Right renal cortex interstitium (tissue), 3 donors: ENCODE measurements at places on chromosomes 4 and X. TPM values are rescaled to one million over a fixed set of nuclear protein-coding genes. Genes with fewer than 3 reads are reported as not detected.

EFHC2 gene
- 8.9 TPM for polyA plus RNA-seq

MMAA gene
- polyA plus RNA-seq, result 14.0 TPM

PRDM5 gene
- 15.4 TPM for polyA plus RNA-seq

USP26 gene
- polyA plus RNA-seq, result not detected

KLHL15 gene
- polyA plus RNA-seq, result 17.4 TPM

NPNT gene
- 207 TPM for polyA plus RNA-seq

WAS gene
- polyA plus RNA-seq, result 2.8 TPM

GPR119 gene
- not detected for polyA plus RNA-seq

NOX1 gene
- polyA plus RNA-seq, result 0.33 TPM

SHROOM2 gene
- polyA plus RNA-seq, result 18.9 TPM

PCDH18 gene
- polyA plus RNA-seq, result 215 TPM

IBSP gene
- not detected for polyA plus RNA-seq

BRS3 gene
- 0.06 TPM for polyA plus RNA-seq

MAGEB16 gene
- polyA plus RNA-seq, result not detected

MPC1L gene
- not detected for polyA plus RNA-seq

STPG2 gene
- 0.72 TPM for polyA plus RNA-seq

PITX2 gene
- polyA plus RNA-seq, result 2.0 TPM

CT83 gene
- not detected for polyA plus RNA-seq

STK26 gene
- polyA plus RNA-seq, result 9.3 TPM

ENPEP gene
- 200 TPM for polyA plus RNA-seq

TBC1D8B gene
- 5.3 TPM for polyA plus RNA-seq

BCORL1 gene
- polyA plus RNA-seq, result 14.7 TPM

MAGEA11 gene
- not detected for polyA plus RNA-seq

SNCA gene
- 67.6 TPM for polyA plus RNA-seq

ZNF718 gene
- polyA plus RNA-seq, result 13.2 TPM

HSFX4 gene
- polyA plus RNA-seq, result 0.50 TPM

EREG gene
- 0.06 TPM for polyA plus RNA-seq

EMCN gene
- polyA plus RNA-seq, result 167 TPM

GYG2 gene
- polyA plus RNA-seq, result 15.2 TPM

F8A3 gene
- polyA plus RNA-seq, result 14.9 TPM

ARHGAP36 gene
- polyA plus RNA-seq, result 0.12 TPM

IL3RA gene
- polyA plus RNA-seq, result 13.1 TPM

DNAAF6 gene
- polyA plus RNA-seq, result 0.15 TPM

SFRP2 gene
- polyA plus RNA-seq, result 15.4 TPM

EVC2 gene
- 8.3 TPM for polyA plus RNA-seq

MAGEA10 gene
- polyA plus RNA-seq, result not detected

KDR gene
- polyA plus RNA-seq, result 71.6 TPM

NEXMIF gene
- 2.8 TPM for polyA plus RNA-seq

PNMA6A gene
- 7.0 TPM for polyA plus RNA-seq

NWD2 gene
- polyA plus RNA-seq, result 0.11 TPM

MAEA gene
- 58.6 TPM for polyA plus RNA-seq

CCSER1 gene
- polyA plus RNA-seq, result 20.6 TPM

NAT8L gene
- 7.3 TPM for polyA plus RNA-seq

CCNA2 gene
- polyA plus RNA-seq, result 39.2 TPM

MID1 gene
- 23.8 TPM for polyA plus RNA-seq

GLRA3 gene
- polyA plus RNA-seq, result not detected

MAGEC3 gene
- polyA plus RNA-seq, result not detected

GPR173 gene
- polyA plus RNA-seq, result 13.1 TPM

SGMS2 gene
- 14.7 TPM for polyA plus RNA-seq

TMSB15A gene
- 72.1 TPM for polyA plus RNA-seq

SPANXN3 gene
- not detected for polyA plus RNA-seq

CXorf51B gene
- polyA plus RNA-seq, result not detected

DCAF4L1 gene
- polyA plus RNA-seq, result 0.25 TPM
